ENCODE measurements at places on chromosomes 11 and 22.

DNA sequence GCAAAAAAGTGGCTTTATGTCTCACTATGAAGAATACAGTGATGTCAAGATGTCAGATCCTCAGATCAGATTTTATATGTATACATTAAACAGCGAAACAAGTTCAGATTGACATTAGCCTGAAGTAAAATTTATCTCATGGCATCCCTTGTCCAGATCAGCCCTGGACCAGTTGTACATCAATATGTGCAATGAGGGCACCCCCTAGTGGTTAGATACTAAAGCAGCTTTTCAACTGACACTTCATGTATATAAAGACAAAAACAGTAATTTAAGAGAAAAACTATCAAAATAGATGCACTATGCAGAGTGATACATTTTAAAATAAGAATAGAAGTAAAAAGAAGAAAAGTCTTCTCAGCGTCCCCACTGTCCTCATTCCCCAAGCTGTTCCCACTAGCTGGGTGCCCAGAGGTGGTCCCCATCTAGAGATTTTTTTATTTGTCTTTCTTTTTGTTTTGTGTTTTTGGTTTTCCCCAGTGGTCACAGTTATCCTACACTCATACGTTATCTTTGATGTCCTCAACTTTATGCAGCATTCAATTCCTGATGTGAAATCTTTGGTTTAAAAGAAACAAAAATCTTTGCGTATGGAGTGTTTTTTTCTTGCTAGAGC, 2193.4 kb upstream of the RAG2 start:
- DNase-seq = no peak

DNA sequence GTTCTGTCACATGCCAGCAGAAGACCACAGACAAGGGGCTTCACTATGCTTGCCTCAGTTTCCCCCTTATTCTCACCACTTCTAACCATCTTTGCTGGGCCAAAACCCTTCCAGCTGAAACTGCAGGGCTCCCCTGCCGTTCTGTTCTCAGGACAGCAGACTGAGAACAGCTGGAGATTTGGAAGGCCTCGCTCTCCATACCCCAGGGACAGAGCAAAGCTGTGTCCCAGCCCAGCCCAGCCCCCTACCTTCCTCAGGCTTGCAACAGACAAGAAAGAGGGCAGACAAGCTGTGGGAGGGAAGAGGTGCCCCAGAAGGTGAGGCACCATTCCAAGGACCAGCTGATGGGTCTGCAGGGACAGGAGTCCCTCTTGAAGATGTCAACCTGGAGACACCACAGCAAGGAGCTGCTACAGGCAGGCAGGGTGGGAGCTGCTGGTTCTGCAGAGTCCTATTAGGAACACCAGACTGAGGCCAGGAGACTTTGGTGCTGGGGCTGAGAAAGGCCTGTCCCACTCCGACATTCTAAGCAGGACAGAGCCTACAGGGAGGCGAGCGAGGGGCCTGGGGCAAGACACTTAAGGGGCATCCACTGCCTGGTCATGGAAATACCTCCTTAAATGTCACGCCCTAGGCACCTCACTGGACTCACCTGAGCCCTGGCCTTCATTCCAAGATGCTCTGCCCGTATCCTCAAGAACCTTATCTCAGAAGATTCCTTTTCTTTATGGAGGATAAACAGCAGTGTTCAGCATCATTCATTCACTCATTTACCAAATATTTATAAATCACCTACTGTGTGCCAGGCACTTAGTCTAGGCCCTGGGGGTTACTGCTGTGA, 6.9 kb downstream of the SCN2B start:
- DNase-seq = no peak

GRCh38 chr11:126060757-126061171, 1.9 kb downstream of the CDON start:
- no peak for DNase-seq

- DNase-seq = peak; percentile 61
Observed at GRCh38 chr11:121321614-121322243, 29.2 kb downstream of the SC5D start.

- DNase-seq = no peak
Observed at GRCh38 chr11:2258501-2259465, 11.6 kb downstream of the ASCL2 start.

- DNase-seq = no peak
Observed at GRCh38 chr11:101907815-101908214, 7.0 kb upstream of the CEP126 start.

DNA sequence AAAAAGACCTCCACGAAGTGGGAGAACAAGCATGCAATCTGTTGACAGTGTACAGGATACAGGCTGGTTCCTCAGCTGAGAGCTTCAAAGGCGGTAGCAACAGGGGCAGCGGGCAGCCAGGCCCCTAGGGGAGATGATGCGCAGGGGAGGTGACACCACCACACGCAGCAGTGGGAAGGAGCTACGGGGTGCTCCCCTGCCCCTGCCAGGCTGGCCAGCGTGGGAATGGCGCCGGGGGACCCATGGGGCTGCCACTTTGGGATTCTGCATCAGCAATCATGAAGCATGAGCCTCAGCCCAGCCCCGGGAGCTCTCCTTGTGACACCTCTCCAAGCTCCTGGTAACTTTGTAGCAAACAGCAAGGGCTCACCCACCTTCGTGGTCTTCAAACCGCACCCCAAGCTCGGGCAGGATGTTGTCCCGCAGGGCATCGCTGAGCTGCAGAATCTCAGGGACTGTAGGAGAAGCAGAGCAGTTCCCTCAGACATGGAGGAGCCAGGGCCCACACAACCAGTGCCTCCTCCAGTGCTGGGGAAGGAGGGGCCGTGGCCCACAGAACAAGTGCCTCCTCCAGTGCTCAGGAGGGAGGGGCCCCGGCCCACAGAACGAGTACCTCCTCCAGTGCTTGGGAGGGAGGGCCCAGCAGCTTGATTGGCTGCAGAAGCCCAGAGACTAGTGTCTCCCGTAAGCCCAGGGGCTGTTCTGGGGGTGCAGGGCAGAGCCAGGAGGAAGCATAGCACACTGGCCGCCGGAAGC, 14.6 kb upstream of the NAP1L4 start:
- no peak for DNase-seq

GRCh38 chr11:106262852-106263251, 185.4 kb downstream of the AASDHPPT start:
- DNase-seq = no peak

GRCh38 chr11:68377389-68377795, 65.0 kb downstream of the LRP5 start:
- DNase-seq = no peak

DNA sequence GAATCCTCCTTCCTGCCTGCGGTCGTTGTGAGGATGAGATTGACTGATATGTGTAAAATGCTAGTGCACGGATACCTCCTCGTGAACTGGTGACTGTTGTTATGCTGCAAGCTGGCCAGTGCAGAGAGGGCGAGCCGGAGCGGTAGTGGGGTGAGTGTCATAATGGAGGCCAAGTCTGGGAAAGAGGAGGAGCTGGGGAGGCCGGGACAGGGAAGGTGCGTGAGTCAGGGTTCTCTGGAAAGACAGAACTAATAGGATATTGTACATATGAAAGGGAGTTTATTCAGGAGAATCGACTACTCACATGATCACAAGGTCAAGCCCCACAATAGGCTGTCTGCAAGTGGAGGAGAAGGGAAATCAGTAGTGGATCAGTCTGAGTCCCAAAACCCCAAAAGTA, 56.8 kb upstream of the FADD start:
- no peak for DNase-seq

GRCh38 chr11:64534391-64534801, 56.6 kb upstream of the SLC22A12 start:
- DNase-seq = no peak

DNA sequence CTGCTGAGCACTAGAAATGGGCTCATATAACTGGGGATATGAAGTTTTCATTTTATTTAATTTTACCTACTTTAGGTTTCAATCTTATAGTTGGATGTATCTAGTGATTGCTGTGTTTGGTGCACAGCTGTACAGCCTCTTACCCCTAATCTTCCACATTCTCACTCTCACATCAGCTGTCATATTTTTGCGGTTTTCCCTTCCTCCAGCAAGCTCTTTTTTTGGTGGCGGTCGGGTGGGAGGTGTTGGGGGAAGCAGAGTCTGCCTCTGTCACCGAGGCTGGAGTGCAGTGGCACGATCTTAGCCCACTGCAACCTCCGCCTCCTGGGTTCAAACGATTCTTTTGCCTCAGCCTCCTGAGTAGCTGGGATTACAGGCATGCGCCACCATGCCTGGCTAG, 445.1 kb upstream of the ISX start:
- no peak for DNase-seq

GRCh38 chr11:17527628-17527995, 16.6 kb downstream of the USH1C start:
- no peak for DNase-seq

DNA sequence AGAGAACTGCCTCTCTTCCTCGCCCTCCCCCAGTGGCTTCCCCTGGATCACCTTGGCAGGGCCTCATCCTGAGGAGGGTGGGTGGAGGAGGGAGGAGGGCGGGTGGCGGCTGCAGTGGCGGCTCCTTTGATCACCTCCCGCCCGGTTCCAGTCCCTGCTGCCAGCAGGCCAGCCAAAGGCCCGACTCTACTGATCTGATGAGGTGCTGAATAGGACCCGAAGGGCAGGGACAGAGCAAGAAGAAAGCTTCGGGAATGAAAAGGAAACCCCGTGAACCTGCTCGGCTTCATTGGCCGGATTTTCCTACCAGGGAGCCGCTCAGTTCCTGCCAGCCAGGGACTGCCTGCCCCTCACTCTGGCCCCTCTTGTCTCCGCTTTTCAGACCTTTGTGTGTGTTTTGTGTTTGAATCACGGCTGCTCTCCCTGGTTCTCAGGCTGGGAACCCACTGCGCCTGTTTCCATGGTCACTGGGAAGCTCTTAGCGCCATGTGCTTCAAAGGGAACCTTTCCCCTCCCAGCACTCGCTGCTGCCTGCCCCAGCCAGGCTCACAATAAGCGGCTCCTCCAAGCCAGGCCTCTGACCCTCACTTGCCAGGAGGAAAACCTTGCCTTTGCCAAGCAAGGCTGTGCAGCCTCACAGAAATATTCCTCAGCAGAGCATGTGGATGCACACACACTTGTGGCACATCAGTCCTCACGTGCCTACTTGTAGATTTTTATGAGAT, 56.8 kb downstream of the C22orf31 start:
- no peak for DNase-seq

- DNase-seq = peak; percentile 61
Observed at GRCh38 chr11:128731041-128731663, 37.3 kb downstream of the FLI1 start.

GRCh38 chr22:26669060-26669481, 11.7 kb downstream of the MIAT start:
- DNase-seq = no peak

GRCh38 chr22:22216450-22216959, 28.1 kb upstream of the VPREB1 start:
- DNase-seq = no peak

DNA sequence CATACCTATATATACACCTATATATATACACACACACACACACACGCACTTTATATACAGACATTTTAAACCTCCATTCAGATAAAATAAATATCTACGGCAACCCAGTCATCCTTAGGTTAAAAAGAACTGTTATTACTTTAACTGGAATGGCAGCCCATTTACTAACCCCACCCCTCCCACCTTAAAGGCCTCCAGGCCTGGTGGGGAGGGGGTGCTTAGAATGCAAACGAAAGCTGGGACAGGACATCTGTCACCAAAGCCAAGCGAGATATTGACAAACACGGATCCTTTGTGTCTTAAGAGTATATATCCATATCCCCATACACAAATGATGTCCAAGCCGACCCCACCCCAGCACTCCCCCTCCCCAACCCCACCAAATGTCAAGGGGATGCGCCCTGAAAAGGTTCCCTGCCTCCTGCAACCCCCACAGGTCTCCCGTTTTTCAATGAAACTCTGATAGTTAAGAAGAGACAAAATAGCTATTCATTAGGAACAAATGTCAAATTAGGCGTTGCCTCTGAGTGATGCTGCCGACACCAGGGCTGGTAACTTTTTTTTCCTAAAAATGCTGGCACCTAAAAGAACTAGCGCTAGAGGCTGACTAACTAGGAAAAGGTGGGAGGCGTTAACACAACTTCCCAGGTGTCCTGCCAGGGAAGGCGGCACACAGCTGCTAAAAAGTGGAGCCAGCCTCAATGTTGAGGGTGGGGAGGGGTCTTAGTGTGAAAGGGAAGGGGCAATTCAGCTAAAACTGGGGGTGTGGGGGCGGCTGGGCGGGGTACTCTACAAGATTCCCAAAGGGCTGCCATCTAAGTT, 5.6 kb downstream of the MN1 start:
- no peak for DNase-seq

DNA sequence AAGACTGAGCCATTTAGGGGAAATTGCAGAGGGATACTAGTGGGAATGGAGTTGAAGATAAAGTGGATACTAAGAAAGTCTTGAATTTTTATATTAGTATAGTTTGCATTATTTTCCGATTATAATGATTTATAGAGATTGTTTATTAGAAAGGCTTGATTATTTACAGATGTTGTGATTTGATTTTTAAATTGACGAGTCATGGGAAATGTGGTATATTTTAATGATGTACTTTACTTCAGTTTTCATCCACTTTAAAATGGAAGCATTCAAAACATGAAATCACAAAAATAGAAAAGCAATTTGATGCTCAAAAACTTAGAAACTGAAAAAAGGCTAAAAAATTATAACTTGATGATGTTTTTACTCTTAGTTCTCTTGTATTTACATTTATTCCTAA, 21.2 kb downstream of the USP47 start:
- no peak for DNase-seq

- no peak for DNase-seq
Observed at GRCh38 chr11:32148895-32149294, 58.0 kb downstream of the RCN1 start.

DNA sequence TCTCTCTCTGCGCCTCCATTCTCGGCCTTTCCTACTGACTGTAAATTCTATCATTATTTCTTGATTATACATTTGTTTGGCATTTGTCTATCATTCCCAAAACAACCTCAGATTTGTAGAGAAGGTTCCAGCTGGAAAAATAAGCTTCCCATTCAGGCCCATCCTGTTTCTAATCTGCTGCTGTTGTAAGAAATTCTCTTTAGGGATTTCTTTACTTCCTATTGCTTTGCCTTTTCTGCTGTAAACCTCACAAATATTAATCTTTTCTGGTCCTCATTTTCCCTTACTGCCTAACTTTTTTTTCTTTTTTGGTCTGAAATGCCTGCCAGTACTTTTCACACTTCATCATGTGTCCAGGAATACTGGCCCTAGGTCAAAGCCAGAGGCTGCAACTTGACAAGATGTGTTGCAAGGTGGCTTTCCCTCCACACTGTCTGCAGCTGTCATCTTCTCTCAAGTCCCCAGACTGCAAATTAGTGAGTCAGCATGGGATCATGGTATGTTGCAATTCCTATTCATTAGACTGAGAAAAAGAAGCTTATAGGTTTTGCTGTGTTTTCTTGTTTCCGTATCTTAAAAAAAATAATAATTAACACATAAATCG, 858.7 kb upstream of the CHORDC1 start:
- no peak for DNase-seq

DNA sequence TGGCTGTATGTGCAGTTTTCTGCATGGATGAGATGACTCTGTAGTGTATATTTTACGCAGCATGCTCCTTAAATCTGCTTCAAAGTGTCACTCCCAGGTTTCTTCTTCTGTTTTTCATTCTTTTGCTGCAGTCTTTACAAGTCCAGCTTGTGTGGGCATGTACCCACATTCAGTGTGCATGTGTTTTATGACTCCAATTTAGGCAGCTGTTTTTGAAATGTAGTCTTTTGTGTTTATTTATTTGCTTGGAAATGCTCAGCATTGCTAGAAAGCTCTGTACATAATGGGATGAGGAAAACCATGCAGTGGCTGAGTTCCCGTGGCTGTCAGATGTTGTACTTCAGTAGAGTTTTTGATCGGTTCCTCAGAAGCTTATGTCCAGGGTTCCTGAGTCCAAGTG, 138.5 kb downstream of the ARHGAP42 start:
- DNase-seq = no peak
